T-helper 1 cell treated with Interleukin-12 subunit alpha and Interleukin-12 subunit beta and Interleukin-4 antibody, amounts not matched to agents 30 ng/mL and 1 ng/mL, for 36 hours (primary cell): ENCODE measurements at places on chromosomes 11 and 22. TPM values are rescaled to one million over a fixed set of nuclear protein-coding genes. Genes with fewer than 3 reads are reported as not detected.

The DEPDC7 gene
- total RNA-seq, result 0.46 and 0.54 TPM in 2 replicates

The PRG3 gene
- not detected in 2 replicates for total RNA-seq

The ZNF215 gene
- 1.9 and 2.3 TPM in 2 replicates for total RNA-seq

The PACSIN3 gene
- total RNA-seq, result 2.9 and 3.4 TPM in 2 replicates

The PRR5 gene
- total RNA-seq, result 13.6 and 14.6 TPM in 2 replicates

The OR52N4 gene
- 1.1 and 1.9 TPM in 2 replicates for total RNA-seq

The ATL3 gene
- total RNA-seq, result 31.1 and 33.0 TPM in 2 replicates

The LRRC56 gene
- total RNA-seq, result 1.4 and 1.6 TPM in 2 replicates

The MEI1 gene
- 35.5 and 43.5 TPM in 2 replicates for total RNA-seq

The MMP12 gene
- total RNA-seq, result not detected in 2 replicates

The ANKK1 gene
- total RNA-seq, result 0.17 and 0.25 TPM in 2 replicates

The NCAM1 gene
- 1.2 and 1.8 TPM in 2 replicates for total RNA-seq

The DRD2 gene
- not detected in 2 replicates for total RNA-seq

The C11orf42 gene
- total RNA-seq, result not detected in 2 replicates

The THYN1 gene
- 49.4 and 52.2 TPM in 2 replicates for total RNA-seq

The MMP3 gene
- total RNA-seq, result not detected in 2 replicates

The BRSK2 gene
- total RNA-seq, result 0.27 and 0.44 TPM in 2 replicates

The CD6 gene
- total RNA-seq, result 327 and 336 TPM in 2 replicates

The MMP13 gene
- total RNA-seq, result 0.17 TPM in 1 of 2 replicates, not detected in the other
